ENCODE measurements at places on chromosomes 2 and 18.
A peak's percentile ranks its signal among the peaks of the same experiment; 100 is the strongest.

DNA sequence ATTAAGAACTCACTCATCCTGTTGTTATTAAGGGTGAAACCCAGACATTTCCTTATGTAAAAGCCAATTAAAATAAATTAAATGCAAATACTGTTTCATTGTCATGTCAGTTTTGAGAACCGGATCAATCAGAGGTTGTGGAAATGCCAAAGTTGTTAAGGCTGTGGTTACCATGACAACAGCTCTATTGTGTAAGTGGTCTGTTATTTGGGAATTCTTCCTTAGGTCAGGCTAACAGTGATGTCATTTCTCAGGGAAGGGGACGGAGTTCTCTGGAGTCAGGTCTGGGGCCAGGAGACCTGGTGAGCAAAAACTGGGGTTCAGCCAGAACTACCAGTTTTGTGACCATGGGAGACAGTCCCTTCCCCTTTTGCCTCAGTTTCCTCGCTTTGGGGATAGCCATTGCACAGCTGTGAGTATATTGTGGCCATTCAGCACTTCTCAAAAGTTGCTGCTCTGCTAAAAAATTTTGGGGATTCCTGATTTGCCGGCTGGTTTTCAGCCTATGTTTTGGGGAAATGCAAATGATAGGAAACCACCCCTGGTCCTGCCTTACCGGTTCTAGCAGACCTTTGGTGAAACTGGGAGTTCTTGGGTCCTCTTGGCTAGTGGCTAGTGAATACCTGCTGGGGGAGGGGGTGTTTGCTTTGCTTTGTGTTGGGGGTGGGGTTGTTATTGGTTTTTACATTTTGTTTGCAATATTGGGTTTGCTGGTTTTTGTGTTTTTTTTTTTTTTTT lies 21.6 kb downstream of the HPCAL1 start:
- peak; percentile 36 for DNase-seq

DNA sequence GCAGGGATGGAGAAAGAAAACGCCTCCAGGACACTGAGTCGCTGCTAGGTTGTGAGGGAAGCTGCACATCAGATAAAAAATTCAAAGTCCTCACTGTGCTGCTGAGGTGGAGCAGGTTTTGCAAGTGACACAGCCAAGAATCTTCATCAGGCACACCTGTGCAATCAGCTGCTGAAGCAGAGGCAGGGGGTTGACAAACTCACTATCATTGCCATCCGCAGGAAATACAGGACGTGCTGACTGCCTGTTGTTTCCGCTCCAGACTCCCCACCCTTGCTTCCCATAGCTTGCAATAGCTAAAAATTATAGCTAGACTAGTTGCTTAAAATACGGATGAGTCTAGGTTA lies 147.8 kb upstream of the FHL2 start:
- DNase-seq = no peak

DNA sequence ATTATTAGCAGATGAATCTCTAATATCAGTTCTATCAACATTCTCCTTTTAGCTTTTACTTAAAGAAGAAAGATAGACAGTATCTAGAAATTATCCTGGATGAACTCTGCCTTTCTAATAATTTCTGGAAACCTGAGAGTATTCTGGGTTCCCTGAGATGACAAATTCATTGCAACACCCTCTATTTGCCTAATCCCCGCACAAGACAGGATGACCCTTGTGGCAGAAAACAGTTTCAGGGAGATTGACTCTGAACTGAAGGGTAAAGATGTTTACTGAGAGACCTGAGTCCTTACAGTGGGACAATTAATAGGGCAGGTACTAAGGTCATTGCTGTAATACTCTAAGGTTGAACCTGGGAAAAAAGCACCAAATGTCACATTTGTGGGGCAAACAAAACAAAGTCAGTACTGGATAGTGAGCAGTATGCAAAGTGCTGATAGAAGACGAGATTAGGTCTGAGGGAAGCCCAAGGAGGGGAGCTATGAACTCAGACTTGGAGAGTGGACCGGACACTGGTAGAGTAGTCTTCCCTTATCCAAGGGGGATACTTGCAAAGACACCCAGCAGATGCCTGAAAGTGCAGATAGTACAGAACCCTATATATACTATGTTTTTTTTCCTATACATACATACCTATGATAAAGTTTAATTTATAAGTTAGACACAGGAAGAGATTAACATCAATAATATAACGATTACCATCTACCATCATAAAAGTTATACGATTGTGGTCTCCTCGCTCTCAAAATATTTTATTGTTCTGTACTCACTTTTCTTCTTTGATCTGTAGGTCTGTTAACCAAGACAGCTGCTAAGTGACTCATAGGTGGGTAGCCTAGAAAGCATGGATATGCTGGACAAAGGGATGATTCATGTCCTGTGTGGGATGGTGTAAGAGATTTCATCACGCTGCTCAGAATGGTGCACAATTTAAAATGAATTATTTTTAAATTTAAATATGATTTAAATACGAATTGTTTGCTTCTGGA lies 148.3 kb upstream of the KLHL14 start:
- no peak for DNase-seq

DNA sequence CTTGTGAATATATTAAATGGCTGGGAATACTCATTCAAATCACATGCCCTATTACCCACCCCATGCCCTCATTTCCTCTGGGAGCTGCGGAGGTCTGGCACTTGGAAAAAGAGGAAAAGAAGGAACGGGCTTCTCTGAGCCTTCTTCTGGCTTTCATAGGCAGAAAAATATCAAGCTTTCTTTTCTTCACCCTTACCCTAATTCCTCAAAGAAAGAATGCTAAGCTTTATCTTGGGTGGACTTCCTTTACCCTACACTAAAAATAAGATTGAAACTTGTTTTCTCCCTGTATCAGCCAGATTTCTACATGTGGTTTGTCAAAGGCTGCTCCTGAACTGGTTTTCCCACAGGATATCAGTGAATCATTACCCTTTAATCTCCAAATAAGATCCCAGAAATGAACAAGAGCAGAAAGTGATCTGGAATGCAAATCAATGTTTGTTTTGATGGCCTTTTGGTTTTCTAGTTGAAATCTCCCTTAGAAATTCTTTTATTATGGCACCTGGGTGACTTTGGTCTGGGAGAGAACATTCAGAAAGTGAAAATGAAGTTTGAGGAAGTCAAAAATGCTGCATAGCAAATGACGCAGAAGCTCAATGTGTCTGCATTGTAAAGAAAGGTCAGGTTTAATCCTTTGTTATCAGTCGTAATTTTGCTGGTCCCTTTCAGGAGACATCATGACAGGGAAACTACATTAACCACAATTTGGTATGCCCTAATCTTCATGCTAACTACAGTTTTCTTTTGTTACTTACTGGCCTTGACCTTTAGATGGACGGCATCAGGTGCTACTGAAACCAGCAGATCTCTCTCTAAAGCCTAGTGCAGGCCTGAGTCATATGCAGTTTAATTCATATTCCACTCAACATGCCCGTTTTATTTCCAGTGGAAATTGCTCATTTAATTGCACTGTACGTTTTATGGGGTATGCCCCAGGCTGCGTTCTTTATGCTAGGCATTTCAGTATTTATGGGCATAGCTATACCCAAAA lies 46.6 kb upstream of the HNRNPA3 start:
- no peak for DNase-seq

DNA sequence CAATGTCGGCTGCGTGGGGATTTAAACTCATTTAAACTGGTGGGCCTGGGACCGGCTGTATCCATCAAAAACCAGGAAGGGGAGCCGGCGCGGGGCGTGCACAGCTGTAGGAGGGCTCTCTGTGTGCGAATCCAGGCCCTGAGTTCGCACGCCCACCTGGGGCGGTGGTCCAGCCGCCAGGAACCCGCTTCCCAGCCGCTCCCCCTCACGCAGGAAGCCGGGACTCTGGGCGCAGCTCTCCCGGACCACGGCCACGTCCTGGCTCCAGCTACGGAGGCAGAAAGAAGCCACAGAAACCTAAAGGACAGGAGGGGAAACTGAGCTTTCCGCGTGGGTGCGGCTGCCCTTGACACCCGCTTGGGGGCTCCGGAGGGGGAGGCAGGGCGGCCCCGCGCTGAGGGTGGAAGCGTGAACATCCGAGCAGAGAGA lies 80.6 kb downstream of the GFPT1 start:
- no peak for DNase-seq

DNA sequence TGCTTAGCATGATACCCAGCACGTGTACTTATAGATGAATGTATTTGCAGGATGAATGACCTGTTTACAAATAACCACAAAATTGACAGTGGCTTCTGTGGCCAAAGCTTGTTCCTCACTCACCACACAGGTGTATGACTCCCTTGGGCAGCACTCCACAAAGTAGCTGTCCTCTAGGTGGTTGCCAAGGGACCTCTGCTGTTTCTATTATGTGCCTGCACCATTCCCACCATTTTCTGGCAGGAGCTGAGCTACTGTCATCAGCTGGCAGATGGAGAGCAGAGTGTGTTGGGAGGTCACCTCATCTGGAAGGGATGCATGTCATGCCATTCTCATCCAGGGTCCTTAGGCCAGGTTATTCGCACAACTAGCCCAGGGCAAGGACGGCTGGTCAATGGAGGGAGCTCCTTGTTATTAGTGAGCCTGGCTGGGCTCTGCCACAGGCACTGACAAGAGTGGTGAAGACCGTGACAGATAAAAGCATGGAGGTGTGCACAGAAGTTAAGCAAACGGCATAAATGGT lies 37.1 kb upstream of the TRIB2 start:
- no peak for DNase-seq

DNA sequence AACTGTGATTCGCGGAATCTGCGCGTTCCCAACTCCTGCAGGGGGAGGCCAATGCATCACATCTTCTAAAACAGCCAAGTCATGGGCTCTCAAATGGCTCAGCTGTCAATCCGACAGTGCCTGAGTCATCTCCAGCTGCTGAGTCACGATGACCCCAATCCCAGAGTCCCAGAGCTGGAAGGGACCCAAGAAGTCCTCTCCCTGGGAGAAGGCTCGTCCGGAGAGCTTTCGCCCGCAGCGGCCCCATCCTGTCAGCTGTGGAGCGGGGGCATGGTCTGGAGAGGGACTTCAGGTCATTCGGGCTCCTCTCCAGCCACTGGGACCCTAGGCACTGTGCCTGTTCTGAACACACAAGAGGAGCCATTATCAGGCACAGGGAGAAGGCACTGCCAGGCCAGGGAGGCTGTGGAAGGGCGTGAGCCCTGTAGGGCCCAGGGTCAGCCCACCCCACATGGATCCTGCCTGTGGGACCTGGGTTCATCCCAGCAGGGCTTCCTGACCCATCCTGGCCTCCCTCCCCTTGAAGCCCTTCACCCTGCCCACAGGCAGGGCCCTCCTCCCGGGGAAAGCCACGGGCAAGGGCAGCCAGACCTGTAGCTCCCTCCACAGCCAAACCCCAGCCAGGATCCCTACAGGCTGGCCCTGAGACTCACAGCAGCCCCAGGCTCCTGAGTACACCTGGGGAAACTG lies 47.6 kb upstream of the GPC1 start:
- no peak for DNase-seq

GRCh38 chr2:79573895-79574674 lies 61.2 kb downstream of the CTNNA2 start:
- no peak for DNase-seq

DNA sequence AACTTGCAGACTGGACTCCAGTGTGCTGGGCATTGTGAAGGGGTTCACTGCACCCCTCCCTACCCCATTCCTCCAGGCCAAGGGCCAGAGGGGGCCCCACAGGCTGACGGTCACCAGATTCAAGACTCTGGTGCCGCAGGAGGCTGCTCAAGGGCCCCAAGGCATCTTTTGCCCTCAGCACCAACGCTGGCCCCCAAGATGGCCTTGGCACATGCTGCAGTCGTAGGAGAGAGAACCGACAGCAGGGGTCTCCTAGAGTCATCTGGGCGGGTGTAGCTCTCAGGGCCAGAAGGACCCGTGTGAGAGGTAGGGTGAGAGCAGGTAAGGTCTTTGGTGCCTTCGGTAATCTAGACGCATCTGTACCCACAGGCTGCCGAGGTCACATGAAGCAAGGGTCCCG lies 18.7 kb upstream of the ODC1 start:
- no peak for DNase-seq

GRCh38 chr2:69581774-69582581 lies 61.6 kb downstream of the AAK1 start:
- no peak for DNase-seq

DNA sequence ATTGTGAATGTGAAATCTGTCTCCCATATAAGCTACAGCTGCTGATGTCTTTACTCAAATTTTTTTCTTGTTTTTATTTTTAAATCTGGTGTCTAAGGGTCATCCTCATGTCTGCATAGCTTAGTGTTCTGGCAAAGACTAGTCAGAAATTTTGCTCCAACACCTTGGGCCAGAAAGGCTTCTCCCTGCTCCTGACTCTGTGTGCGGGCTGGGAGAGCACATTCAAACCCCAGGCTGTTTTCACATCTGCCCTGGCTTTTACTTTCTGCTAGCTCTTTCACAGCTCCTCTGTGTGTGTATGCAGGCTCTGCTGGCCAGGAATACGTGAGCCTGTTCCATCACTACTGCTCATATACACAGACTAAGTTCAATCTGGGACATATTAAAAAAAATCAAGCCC lies 102.9 kb upstream of the RIOK3 start:
- DNase-seq = no peak

GRCh38 chr2:20148426-20148922 lies 76.5 kb downstream of the SDC1 start:
- no peak for DNase-seq

Data from T47D (cell line).